HS-27A (cell line): ENCODE measurements at places on chromosomes 4 and X.

DNA sequence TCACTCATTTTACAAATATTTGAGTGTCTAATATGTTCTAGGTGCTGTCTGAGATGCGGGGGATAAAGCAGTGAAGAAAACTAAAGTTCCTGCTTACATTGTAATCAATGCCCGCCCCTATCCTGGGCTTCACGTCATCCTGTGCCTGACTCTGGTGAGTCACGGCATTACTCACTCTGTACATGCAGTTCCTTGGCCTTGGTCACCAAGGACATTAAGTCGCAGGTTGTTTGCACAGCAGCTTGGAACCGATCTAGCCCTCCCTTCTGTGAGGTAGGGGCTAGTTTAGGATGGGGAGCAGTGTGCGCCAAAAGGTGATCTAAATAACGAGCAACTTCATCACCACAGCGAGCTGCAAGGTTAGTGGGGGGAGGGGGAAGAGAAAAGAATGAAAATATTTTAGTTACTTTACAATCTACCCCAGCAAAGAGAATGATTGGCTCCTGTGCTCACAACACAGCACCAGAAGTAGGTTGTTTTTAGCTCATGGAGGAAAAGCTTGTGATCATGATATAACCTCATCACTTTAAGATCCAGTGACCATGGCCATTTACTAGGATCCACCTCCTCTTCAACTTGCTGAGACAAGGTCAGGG is 48.0 kb upstream of the HDAC8 start:
- peak; percentile 61 for DNase-seq

- no peak for DNase-seq
Observed at GRCh38 chr4:184821242-184821641, 4.5 kb downstream of the ACSL1 start.

DNA sequence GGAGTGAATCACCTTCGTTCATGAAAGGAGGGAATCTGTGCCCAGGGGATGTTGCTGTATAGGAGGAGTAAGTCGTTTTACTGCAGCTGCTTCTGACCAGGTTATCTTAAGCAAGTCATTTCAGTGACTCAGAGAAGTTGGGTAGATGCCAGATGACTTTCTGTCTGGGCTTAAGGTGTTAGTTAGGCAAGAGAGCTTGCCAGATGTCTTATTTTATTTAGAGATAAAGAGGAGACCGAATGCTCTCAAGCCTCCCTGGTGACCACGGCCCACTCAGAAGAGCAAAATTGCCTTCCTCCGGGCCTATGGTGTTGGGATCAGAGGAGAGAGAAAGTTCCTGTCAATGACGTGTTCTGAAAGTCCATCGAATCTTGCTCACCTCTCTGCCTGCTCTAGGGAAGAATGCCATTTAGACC is 16.3 kb upstream of the ZNF827 start:
- DNase-seq: peak; percentile 91

DNA sequence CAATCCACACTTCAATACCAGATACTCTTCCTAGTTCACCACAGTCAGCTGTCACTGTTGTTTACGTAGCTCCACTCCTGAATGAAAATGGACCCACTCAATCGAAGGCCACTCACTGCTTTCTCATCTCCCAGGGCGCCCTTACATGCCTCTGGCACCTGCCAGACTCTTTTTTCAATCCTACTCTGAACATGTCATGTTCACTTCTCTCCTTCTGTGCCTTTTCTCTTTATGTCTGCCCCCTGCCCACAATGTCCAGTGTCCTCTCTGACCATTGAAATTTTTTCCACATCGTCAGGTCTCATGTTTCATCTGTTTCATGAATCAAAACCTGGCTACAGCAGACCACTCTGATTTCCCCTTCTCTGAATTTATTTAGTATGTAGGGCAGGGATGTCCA is 1.3 kb upstream of the MGAT4D start:
- DNase-seq: no peak

DNA sequence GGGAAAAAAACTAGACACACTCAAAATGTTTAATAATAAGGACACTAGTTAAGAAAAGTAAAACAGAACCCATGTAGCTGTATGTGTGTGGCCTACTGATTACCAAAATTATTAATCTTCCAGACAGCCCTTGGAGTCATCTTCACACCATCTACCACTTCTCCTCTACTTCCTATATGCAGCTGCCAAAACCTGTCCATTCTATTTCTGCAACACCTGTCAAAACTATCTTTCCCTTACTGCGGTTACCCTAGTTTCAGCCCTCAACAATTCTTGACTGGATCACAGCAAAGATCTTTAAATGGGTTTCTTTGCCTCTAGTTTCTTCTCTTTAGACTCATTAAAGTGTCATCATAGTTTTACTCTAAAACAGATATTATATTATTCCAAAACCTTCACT is 72.6 kb downstream of the GPR82 start:
- DNase-seq: no peak

- no peak for DNase-seq
Observed at GRCh38 chrX:155819525-155819924, 61.6 kb upstream of the VAMP7 start.

DNA sequence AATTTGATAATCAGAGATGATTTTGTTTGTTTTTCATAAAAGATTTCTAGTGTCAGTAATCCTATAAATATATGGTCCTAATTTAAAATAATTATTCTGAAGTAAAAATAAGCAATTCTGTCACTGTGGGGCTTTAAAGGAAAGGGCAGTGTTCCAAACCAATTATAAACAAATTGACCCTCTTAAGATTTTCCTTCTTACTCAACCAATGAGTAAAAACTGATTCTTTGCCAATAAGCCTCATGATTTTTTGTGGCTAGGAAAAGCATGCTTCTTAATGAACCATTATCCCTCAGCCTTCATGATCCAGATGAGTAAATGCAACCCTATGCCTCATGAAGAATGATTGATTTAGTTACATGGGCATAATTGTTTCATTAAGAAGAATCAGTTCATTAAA is 1010.4 kb downstream of the ADGRL3 start:
- no peak for DNase-seq

DNA sequence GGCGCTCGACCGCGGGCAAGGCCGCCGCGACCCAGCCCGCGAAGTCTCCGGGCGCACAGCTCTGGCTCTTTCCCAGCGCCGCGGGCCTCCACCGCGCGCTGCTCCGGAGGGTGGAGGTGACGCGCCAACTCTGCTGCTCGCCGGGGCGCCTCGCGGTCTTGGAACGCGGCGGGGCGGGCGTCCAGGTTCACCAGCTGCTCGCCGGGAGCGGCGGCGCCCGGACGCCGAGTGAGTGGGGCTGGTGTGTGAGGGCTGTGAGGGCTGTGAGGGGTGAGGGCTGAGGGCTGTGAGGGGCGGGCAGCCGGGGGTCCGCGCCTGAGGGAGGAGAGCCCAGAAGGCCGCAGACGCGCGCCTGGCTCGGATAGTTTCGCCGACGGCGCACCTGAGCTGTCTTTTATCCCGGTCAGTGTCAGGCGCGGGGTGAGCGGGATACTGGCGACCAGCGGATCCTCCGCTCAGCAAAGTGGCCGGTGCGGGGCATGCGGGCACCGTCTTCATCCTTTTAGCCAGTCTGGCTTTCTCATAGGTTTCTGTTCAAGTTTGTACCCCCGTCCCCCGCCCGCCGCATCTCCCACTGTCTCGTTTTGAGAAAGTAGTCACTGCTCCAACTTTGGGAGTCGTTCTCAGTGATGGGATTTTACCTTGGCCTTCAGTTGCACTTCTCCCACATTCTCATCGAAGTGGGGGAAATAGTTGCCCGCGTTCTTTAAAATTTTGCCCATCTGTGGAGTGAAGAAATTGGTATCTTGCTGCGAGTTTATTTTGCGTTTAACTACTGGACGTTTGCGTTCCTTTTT is 586 bp downstream of the HERC5 start:
- no peak for DNase-seq

- no peak for DNase-seq
Observed at GRCh38 chr4:120018786-120019185, 47.9 kb downstream of the MAD2L1 start.

DNA sequence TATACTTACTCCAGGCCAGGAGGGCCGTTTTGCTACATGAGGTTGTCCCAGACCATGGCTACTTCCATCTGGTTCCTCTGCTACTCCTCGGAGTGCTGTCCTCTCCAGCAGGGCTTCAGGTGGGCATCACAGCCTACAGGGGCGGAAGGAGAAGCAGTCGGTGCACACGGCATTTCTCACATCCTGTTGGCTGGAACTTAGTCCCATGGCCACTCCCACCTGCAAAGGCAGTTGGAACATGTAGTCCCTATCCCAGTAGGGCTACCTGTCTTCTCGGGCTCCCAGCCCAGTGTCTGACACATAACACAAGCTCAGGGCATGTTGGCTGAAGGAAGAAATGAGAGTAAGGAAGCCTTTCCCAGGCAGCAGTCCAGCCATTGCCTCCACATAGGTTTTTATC is 7.7 kb upstream of the STK32B start:
- DNase-seq: no peak

DNA sequence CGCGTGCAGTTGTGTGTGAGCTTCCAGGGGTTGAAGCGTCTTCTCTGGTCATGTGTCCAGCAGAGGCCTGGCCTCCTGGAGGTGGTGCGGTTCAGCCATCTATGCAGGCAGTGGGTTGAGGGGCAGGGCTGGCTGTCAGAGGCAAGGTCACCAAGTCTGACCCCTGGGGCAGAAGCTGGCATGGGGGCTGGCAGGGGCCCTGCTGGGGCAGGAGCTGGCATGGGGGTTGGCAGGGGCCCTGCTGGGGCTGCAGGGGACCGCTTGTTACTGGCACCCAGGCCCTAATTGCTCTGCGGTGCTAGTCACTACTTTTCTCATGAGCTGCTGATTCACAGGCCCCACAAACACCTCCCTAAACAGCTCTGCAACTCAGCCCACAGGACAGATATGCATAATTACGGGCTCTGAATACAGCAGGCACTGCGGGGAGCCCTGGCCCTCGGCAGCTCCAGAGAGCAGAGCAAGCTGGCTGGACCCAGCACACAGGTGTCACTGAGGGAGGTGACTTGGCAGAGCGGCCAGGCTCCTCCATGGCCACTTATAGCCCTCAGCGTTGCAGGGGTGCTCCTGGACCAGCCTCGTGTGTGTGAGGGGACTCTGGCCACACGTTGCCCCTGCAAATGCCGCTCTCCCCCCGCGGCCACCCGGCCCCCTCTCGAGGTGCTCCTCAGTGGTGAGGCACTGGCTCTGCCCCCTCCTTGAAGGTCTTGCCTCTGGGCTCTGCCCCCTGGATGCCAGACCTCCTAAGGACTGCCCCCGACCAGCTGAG is 32.7 kb downstream of the CPLX1 start:
- DNase-seq: no peak

- no peak for DNase-seq
Observed at GRCh38 chr4:122815248-122815647, 11.4 kb upstream of the FGF2 start.

DNA sequence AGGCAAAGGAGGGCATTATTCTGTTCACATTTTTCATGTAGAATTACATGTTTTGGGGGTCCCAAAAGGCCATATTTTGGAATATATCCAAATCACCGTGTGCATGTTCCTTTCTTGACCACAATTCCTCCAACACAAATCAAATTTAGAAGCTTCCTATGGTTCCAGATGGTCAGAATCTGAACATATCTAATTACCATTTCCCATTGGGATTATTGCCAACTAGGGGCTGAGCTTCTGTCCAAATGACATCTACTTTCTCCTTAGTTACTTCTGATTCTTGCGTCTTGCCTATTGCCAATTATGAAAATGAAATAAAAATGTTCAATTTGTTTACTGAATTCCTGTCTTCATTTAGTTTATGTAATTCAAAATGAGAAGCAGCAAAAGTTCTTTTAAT is 163.7 kb downstream of the CPE start:
- no peak for DNase-seq

DNA sequence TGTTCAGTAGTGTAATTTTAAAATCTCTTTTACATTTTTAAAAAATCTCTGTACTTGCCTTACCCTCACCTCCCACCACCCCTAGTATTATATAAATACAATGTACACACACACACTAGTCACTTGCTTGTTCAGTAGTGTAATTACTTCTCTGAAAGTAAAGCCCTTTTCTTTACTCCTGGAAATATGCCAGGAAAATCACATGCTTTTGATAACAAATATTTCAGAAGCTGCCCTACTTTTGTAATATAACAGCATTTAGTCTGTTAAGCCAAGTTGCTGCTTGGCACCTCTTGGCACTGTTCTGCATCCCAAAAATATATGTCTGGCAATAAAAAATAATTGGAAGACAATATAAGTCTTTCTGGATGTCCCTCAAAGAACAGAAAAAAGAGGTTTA is 172.8 kb upstream of the APOOL start:
- no peak for DNase-seq

- DNase-seq: no peak
Observed at GRCh38 chrX:39288592-39288991, 487.3 kb downstream of the MID1IP1 start.

GRCh38 chr4:85402371-85402770 is 72.6 kb upstream of the ARHGAP24 start:
- no peak for DNase-seq

DNA sequence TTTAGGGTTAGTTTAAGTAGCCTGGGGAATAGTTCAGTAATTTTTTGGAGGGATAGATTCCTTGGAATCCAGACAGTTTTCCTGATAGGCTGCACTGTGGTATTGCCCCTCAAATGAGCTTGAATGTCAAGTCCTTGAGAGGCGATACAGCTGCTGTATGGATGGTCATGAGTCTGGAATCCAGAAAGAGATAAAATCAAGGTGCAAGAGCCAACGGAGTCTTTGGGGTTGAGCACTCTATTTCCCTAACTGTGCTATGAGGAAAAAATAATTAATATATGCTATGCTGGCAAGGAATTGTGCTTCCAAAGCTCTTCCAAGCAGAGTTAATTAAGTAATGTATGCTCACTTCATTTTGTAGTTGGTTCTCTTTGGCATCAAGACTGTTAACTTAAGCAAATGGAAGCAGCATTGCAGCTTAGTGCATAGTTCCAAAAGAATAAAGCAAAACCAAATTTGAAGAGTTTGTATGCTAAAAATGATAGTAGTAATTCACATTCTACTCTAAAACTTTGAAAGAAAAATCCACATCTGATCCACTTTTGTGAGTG is 48.8 kb downstream of the LIMCH1 start:
- DNase-seq: no peak

DNA sequence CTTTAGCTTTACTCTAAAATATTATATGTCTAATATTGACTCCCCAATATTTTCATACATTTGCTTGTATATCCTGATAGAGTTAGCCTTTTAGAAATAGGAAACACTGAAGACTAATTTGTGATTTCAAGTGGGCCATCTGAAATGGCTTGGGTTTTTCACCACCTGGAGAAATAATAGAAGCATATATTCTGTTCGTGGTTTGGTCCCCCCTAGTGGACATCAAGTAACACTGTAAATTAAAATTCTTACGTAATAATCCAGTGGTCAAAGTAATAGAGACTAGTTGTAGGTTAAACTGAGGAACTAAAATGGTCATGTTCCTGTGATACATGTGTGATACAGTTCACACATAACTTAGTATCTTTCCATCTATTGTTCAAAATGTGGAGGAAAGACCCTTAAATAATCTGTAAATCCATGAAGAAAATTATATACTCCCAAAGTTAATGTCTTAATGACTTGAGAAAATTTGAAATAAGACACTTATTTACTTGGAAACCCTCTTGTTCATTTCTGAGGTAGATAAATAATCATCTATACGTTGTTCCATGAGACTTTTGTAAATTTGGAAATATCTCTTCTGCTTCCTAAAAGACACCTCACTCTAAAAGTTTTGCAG is 79.8 kb upstream of the SMARCAD1 start:
- no peak for DNase-seq

- DNase-seq: no peak
Observed at GRCh38 chr4:535924-536281, 36.9 kb downstream of the PIGG start.

GRCh38 chrX:136417806-136418205 is 69.9 kb upstream of the BRS3 start:
- DNase-seq: no peak
